ENCODE measurements at places on chromosomes 12 and 14.

- no peak for DNase-seq
Measured at GRCh38 chr14:93054006-93054405, 61.7 kb downstream of the ITPK1 start.

GRCh38 chr14:74080820-74081460 is 3.3 kb downstream of the ALDH6A1 start:
- no peak for DNase-seq

DNA sequence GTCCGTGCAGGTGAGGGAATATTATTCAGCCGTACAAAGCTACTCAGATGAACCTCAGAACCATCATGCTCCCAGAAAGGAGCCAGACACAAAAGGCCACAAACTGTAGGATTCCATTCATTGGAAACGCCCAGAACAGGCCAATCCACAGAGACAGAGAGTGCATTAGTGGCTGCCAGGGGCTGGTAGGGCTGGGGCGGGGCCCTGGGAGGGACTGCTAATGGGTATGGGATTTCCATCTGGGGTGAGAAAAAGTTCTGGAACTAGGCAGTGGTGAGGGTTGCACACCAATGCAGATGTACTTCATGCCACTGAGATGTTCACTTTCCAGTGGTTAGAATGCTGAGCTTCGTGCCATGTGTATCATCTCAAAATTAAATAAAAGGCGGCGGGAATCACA is 101.1 kb downstream of the RFLNA start:
- DNase-seq: no peak

GRCh38 chr12:19764408-19764807 is 325.1 kb downstream of the AEBP2 start:
- DNase-seq: no peak

DNA sequence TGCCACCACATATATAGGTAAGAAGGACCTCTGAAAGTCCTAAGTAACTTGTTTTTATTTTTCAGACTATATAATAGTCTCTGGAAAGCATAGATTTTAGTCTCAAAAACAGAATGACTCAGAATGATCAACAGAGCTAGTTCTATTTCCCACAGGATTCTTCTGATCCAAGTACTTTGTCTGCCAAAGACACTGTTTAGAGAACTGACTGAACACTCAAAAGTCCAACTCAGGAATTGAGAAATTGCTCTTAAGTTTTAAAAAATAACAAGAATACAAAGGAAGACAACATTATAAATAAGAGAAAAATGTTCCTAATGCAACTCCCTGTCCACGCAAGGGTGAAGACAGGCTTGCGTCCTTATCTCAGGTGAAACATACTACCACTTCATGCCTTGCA is 29.0 kb downstream of the LGMN start:
- no peak for DNase-seq

DNA sequence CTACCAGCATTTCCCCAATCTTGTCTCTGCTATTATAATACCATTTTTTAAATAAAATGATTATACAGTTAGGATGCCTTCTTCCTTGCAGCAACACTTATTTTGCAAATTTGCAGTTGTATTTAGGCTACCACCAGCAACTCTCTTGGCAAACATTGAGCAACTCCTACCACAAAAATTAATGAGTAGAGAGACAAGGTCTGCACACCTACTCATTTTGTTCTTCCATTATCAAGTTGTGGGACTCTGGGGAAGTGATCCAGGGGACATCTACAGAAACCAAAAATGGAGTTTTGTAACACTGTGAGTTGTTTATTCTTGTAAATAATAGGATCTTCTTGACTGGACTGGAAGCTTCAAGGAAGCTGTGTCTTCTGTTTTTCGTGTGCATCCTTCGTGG is 38.6 kb downstream of the DGLUCY start:
- DNase-seq: no peak

DNA sequence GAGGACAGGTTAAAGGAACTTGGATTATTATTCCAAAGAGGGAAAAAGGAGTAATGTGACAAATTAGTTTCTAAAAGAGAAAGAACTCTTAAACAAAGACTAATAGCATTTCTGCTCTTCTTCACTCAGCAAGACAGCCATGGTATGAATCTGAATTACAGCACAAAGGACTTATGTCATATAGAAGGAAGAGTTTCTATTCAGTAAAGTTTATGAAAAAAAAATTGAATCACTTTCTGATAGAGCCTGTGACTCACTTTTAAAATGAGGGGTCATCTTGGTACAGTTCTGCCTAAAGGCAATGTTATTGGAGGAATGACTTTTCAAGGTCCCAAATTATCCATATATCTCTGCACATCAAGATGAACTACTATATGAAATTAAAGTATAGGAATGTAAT is 101.7 kb downstream of the DUSP6 start:
- DNase-seq: peak; percentile 18

DNA sequence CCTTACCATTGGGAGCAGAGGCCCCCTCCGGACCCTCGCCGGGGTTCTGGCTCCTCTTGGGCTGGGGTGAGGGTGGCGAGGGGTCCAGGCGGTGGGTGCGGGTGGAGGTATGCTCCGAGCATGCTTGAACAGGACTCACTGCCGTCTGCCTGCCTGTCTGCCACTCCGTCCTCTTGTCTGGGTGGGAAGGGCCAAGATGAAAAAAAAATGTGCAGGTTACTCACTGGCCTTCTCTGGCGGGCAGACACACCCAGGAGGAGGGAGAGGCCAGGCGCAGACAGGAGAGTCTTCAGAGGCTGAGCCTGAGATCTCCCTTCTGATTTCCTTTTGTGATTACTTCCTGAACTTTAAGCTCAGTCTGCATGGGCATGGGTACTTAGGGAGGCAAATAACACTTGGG is 76.1 kb downstream of the STON2 start:
- no peak for DNase-seq

GRCh38 chr14:33897878-33898535 is 52.9 kb downstream of the EGLN3 start:
- DNase-seq: no peak

DNA sequence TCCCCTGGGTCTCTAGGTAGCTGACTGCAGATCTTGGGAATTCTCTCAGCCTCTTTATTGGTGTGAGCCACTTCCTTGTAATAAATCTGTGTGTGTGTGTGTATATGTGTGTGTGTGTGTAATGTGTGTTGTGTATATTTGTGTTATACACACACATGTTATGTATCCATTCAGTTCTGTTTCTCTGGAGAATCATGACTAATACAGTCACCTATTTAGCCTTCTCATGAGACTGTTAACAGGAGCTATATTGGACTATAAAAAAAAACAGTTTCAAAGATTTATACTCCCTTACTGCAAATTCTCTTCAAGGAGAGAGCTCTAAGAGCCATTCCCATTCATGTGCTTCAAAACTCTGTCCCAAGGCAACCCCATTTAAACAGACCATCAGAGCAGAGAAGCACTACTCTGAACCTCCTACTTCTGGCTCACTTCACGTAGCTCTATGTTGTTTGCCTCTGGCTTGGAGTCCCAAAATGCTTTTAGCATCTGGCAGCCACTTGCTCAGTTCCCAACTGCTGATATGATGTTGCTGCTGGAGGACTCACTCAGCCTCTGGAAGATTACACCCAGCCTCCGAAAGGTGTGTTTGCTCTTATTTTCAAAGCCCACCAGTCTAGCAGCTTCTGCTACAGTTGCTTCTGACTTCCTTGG is 48.7 kb upstream of the KITLG start:
- DNase-seq: no peak

DNA sequence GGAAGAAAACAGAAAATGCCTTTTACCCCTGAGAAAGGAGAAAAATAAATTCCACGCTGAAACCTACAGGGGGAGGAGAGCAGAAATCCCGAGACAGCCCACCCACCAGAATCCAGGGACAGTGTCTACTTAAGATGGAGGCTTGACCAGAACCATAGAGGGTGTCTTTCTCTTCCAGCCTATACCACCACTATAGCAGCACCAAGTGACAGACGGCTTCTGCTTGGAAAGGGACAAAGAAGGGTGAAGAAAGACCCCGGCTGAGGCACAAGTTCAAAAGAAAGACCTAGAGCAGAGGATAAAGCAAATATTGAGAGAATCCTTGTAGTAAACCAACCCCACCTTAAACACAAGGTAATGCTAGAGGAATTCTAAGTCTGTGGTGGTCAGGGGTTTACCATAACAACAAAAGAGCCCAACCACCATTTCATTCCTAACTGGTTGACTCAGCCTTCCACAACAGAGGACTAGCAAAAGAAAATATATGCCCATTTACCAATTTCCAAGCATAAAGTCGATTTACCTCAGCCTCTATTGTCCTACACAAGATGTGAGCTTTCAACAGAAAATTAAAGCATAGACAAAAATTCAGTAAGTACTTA is 105.3 kb upstream of the FOXG1 start:
- no peak for DNase-seq

DNA sequence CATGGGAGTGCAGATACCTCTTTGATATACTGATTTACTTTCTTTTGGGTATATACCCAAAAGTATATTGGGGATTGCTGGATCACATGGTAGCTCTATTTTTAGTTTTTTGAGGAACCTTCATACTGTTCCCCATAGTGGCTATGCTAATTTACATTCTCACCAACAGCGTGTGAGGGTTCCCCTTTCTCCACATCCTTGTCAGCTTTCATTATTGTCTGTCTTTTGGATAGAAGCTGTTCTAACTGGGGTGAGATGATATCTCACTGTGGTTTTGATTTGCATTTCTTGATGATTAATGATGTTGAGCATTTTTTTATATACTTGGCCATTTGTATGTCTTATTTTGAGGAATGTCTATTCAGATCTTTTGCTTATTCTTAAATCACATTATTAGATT is 44.1 kb upstream of the JDP2 start:
- no peak for DNase-seq

GRCh38 chr12:92022093-92022492 is 123.6 kb downstream of the BTG1 start:
- DNase-seq: no peak

- DNase-seq: no peak
Measured at GRCh38 chr12:47282206-47282605, 202.4 kb upstream of the AMIGO2 start.

DNA sequence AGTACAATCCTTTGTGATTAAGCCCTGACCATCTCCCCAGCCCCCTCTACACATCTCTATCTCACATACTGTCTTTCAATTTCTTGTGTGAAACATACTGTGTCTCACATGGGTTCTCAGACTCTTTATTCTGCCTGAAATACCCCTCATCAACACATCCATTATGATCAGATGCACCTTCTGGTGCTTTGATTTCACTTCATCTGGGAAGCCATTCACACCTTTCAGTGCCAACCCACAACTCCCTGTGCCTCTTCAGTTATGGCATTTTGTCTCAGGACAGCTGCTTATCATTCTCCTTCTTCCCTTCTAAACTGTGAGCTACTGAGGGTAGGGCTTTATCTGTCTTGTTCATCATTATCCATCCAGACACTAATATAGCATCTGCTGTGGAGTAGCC is 58.8 kb downstream of the CKB start:
- no peak for DNase-seq

- DNase-seq: no peak
Measured at GRCh38 chr12:1913377-1914113, 4.9 kb downstream of the CACNA2D4 start.

DNA sequence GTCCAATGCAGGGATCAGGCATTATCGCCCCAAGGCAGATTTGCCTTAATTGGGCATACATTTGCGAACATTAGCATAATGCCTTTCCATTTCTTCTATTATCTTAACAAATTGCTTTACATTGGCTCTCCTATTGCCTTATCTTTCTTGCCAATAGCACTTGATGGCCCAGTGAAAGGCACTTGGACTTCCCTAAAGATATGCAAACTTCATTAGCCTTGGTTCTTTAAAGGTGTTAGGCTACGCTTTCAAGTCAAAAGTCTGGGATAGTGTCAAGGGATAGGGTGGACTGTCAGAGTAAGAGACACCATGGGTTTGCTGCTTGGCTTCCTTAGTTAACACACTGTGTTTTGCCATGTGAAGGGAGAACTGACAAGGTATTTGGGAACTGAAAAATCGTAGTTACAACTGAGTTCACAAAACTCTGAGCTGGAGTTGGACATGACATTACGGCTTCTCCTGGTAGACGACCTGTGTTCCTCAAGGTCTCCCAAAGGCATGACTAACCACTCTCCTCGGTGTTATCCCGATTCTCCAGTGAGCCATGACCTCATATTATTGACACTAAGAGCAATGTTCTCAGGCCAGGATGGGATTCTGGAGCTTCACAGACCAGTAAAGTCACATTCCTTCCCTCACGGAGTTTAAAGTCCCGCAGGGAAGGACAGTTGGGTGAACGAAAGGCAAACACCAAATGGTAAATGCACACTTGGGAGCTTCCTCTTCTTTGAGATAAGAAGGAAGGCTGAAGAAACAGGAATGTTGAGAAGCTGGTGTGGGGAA is 65.2 kb downstream of the TBC1D30 start:
- no peak for DNase-seq

- no peak for DNase-seq
Measured at GRCh38 chr14:23006188-23006534, 3.8 kb downstream of the C14orf93 start.

- no peak for DNase-seq
Measured at GRCh38 chr12:52242442-52243258, 9.6 kb downstream of the KRT7 start.

DNA sequence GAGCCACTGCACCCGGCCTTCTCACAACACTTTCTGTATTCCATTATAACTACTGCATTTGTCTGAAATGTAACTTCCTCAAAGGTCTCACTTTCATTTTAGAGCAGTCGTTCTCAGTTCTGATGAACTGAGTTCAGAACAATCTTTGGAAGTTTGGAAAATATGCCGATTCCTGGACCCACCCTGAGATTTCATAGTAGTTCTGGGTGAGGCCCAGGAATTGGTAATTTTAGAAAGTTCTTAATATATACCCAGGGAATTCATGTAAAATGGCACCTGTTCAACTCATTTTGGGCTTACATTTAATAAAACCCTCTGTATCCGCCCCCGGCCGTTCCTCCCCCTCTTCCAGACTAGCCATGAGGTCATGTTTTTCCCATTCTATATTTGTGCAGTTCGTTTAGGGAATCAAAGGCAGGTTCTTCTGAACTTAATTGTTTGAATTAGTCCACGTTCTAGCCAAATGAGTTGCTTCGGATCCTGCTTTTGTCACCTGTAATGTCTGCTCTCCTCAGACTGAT is 5.9 kb downstream of the GSG1 start:
- peak; percentile 49 for DNase-seq
